Activated CD4-positive, CD25-positive, alpha-beta regulatory T cell treated with anti-CD3 and anti-CD28 coated beads, Interleukin-2, amount 50 U/mL, for 24 hours (primary cell): ENCODE measurements at places on chromosomes 2 and 18.

DNA sequence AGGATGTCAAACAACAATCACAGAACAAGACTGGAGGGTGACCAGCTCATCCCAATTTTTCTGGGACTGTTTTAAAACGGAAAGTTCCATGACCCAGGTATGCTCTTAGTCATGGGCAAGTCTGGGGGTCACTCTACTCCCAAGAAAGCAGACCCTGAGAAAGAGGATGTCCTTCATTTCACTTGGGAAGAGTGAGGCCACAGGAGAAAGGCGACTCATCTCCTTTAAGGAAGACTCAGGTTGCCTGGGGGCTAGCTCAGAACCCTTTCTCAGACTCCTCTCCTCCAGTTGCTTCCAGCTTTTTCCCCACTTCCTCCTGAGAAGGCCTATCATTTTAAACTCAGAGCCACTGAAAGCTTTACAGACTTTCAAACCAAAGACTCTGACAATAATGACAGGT lies 9.3 kb downstream of the RNF152 start:
- ATAC-seq = no peak

DNA sequence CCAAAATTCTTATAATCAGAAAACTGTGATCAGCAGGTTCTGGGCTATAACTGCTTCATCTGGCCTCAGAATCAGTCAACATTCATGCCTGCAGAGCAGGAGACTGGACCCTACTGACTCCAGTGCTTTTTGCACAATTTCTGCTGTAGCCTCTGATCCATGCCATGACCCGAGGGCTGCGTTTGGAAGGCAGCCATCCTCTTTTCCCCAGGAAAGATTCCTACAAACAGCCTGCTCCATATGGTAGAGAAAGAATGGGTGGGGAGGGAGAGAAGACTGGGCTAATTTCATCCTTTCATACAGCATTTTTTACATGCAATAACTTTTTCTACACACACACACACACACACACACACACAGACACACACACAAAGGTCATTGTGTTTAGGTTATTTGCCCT lies 133.0 kb upstream of the MMADHC start:
- no peak for ATAC-seq

GRCh38 chr18:2900684-2901422 lies 54.0 kb downstream of the EMILIN2 start:
- ATAC-seq = no peak

DNA sequence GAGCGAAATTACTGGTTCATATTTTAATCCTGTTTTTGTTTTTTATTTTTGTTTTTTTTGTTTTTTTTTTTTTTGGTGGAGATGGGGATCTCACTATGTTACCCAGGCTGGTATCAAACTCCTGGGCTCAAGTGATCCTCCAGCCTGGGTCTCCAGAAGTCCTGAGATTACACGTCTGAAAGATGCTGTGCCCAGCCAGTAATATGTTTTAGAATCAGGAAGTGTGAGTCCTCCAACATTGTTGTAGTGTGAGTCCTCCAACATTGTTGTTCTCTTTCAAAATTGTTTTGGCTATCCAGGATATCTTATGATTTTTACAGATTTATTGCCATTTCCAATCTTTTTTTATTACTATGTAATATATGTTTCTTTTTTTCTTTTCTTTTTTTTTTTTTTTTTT lies 23.1 kb downstream of the TPRKB start:
- ATAC-seq = no peak

DNA sequence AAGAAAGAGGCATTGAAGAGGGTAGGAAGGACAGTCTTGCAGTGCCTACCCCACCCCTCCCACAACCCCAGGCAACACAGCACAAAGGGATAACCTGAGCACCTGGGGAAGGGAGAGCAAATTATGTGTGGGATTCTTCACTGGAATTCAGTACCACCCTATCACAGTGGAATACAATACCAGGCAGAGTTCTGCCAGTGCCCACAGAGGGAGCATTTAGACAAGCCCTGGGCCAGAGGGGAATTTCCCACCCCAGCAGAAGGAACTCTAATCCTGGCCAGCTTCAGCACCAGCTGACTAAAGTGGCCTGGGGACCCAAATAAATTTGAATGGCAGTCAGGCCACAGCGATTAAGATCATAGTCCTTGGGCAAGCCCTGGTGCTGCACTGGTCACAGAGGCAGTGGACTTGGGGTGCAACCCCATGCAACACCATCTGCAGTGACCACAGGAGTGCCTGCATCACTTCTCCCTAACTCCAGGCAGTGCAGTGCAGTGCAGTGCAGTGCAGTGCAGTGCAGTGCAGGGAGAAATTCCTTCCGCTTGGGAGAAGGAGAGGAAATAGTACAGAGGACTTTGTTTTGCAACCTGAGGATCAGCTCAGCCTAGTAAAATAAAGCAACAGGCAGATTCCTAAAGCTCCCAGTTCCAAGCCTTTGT lies 147.8 kb upstream of the SRD5A2 start:
- ATAC-seq = no peak

GRCh38 chr18:67919316-67919715 lies 402.8 kb upstream of the DSEL start:
- ATAC-seq = no peak

DNA sequence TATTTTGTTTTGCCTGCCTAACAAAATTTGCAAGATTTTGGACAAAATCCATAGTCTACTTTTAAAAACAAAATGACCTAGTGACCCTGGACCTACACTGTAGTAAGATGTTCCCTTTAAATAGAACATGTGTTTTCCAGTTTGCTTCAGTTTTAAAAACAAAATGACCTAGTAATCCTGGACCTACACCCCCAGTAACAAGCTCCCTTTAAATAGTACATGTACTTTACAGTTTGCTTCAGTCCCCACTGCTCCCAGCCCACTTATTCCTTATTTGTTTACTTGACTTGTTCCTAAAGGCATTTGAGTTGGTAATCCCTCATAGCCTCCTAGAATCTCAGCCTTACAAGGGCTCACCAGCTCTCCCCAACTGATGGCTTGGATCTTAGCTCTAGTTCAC lies 34.5 kb upstream of the HTR2B start:
- ATAC-seq = no peak

DNA sequence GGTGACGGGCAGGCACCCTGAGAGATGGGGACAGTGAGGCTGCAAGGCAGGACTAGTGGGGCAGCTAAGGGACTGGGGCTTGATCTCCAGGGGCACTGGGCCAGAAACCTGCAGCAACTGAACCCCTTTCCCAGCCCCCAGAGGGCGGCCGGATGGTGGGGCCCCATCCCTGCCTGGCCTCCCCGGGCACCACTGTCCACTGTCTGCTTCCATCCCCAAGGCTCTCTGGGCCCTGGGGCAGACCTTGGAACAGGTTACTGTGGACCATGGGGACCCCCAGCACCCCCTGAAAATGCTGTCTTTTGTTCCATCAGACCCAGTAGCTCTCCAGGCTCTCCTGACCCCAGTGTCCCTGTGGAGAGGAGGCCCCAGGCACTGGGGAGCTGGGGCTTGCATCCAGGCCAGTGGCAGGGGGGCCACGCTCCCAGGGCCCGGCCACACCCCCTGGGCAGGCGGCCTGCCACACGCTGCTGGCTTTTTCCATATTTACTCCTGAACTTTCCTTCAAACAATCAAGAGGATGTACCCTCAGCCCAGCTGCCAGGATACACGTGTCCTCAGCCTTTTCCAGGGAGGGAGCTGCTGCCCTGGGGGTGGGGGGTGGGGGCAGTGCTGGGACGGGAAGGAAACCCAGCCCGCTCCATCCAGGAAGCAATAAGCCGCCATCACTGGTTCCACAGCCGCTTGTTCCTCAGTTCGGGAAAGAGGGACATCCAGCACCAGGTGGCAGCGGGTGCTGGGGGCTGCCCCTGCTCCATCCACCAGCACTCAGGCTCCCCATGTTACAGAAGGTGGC lies 102.3 kb upstream of the ODC1 start:
- no peak for ATAC-seq

DNA sequence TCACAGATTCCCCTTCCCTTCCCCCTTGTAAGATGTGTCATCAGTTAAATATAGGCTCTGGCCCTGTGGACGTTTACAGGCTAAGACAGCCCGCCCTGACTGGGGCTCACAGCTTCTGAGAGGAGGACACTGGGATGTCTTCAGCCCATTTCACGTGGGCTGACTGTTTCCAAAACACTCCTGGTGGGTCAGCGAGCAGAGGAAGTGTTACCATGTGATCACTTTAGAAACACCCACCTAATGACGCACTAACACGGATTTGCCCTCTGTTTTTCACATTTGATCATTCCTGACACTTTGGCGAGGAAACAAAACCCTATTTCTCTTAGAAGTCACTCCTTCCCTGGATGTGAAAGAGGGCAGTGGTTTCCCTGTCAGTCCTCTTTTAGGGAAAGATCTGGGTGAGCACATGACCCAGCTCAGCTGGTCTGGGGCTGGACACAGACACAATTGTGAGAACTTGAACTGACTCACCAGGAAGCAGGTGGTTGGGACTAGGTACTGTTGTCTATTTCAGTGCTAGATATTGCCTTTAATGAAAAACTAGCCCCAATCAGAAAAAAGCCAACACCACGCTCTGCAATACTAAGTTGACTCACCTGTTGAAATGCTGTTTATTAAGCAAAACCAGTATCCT lies 38.8 kb downstream of the BMP10 start:
- ATAC-seq = peak; percentile 72

DNA sequence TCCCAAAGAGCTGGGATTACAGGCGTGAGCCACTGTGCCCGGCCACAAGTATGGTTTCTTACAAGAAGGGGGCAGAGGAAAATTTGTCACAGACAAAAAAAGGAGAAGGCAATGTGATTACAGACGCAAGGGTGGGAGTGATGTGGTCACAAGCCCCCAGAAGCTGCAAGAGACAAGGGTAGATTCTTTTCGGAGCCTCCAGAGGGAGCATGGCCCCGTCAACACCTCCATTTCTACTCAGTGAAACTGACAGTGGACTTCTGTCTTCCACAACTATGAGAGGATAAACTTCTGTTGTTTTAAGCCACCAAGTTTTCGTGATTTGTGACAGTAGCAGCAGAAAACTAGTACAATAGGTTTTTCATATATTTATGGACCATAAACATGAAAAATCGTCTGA lies 2.1 kb upstream of the TCF7L1 start:
- ATAC-seq = no peak
